ENCODE measurements at places on chromosomes 7 and 10.
A peak's percentile ranks its signal among the peaks of the same experiment; 100 is the strongest.

GRCh38 chr7:154682003-154682402 lies 320.9 kb downstream of the PAXIP1 start:
- DNase-seq: no peak

DNA sequence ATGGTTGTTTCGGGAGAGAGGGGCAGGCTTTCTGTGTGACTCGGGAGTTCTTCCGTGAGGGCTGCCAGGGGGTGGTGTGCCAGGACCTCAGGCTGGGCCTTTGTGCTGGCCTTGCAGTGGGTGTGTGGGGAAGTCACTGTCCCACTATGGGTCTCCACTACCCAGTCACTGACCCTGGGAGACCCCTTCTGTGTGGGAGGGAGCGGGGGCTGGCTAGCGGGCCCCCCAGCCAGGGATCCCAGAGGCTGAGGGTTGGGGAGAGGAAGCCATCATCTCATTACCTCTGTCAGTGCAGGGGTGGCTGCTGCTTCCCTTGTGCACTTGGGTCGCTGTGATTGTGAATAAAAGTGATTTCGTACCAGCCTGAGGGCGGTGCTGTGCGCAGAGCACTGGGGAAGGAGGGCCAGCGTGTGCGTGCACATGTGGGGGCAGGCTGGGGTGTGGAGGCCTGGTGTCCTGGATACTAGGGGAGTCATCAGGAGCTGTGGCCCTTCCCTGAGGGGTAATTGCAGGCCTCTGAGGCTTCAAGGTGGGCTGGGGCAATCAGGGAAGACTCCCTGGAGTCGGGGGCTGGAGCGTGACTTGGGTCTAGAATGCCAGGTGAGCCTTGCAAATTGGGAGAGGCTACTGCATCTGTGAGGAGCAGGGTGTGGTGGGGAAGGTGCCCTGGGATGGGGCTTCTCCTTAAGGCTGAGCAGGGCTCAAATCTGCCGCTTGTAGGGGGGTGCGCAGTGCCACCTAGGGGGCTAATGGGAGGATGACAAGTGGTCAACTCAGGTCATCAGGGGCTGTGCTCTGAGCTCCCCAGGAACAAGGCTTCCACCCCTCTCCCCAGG lies 98.9 kb downstream of the NEURL1 start:
- DNase-seq: peak; percentile 24

- no peak for DNase-seq
Measured at GRCh38 chr7:68682910-68683309, 915.4 kb upstream of the AUTS2 start.

DNA sequence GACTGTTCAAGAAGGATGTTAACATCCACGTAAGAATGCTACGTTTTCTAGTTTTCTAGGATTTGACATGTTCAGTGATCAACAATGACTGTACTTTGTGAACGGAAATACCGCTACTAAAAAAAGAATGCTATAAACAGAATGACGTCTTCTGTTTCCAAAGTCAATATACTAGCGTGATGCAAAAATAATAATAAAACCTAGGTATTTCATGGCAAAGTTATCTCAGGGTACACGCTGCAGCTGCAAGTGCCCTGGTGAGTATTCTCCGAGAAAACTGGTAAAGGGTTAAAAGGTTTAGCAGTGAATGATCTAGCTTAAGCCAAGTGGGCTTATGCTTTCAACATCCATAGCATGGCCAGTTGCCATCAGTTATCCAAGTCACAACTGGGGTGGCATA lies 653.3 kb upstream of the PFKP start:
- DNase-seq: no peak

GRCh38 chr7:93245525-93246432 lies 13.6 kb downstream of the VPS50 start:
- peak; percentile 45 for DNase-seq

DNA sequence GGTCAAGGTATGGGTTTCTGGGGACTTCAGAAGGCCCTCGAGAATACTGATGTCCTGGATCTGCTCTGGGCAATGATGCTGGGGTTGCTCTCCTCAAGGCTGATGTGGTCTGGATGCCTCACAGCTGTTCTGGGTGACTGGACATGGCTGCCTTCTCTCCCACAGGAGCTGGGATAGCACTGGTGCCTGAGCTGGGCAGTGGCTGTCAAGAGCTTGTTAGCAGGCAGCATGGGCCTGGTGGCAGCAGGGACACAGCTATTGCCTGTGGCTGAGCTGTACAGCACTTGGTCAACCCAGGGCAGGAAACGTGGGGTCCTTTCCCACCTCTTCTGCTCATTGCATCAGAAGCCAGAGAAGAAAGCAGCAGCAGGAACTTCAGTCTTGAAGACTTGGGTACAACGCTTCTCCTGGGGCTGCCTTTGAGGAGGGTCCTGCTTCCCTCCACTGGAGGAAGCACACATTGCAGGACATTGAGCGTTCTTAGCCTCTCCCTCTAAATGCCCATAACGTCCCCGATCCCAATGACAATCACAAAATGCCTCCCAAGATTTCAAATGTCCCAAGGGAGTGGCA lies 13.0 kb downstream of the ADCYAP1R1 start:
- DNase-seq: no peak

GRCh38 chr7:134513169-134513752 lies 14.1 kb upstream of the AKR1B10 start:
- peak; percentile 21 for DNase-seq

GRCh38 chr10:2856598-2856997 lies 210.8 kb upstream of the PFKP start:
- DNase-seq: no peak

GRCh38 chr7:35519971-35520809 lies 174.7 kb downstream of the HERPUD2 start:
- DNase-seq: peak; percentile 57

- DNase-seq: peak; percentile 50
Measured at GRCh38 chr7:141533149-141533949, 17.9 kb upstream of the AGK start.

DNA sequence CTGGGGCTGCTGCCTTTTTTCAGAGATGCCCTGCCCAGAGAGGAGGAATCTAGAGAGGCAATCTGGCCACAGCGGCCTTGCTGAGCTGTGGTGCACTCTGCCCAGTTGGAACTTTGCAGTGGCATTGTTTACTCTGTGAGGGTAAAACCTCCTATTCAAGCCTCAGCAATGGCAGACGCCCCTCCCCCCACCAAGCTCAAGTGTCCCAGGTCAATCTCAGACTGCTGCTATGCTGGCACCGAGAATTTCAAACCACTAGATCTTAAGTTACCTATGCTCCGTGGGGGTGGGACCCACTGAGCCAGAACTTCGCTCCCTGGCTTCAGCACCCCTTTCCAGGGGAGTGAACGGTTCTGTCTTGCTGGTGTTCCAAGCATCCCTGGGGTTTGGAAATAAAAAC lies 77.2 kb downstream of the EXOC4 start:
- no peak for DNase-seq

- DNase-seq: no peak
Measured at GRCh38 chr7:130559184-130559583, 67.3 kb downstream of the MEST start.

DNA sequence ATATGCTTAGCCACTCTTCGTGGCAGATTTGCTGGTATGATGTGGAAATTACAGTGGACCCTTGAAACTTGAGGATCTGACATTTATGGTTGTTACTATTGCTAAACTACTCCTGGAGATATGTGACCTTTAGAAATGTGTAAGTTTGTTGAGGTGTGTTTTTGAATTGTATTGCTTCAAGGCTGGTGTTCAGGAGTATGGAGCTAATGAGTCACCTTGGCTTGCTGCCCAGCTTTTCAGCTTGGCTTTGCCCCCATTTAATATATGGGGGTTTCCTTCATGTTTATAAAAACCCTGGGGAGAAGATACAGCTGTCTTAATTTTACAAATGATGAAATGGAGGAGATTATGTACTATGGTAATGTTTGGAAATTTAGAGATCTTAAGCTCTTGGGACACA lies 11.6 kb downstream of the HBP1 start:
- peak; percentile 55 for DNase-seq

GRCh38 chr7:151152643-151153513 lies 14.6 kb downstream of the GBX1 start:
- DNase-seq: no peak

- DNase-seq: no peak
Measured at GRCh38 chr7:80835251-80835650, 83.6 kb downstream of the SEMA3C start.

GRCh38 chr7:138974675-138975292 lies 6.4 kb downstream of the KIAA1549 start:
- no peak for DNase-seq

GRCh38 chr10:48604039-48604990 lies 558 bp downstream of the ARHGAP22 start:
- DNase-seq: no peak

DNA sequence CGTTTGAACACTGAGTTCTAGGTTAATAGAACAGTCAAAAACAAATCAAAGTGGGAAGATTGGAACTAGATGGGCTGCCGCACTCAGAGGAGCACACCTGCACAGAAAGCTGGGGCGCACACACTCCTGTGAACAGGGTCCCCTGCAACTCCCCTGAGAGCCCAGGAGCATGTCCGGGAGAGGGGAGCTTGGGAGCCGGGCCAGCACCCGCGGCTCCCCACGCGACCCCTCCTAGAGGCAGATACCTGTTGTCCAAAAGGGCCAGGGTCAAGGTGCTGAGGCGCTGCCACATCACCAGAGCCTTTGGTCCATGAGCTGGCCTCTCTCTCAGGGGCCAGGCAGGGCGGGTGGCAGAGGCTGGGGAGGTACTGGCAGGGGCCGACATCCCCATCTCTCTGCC lies 5.6 kb downstream of the NKX6-2 start:
- DNase-seq: no peak

GRCh38 chr10:43121444-43121843 lies 16.8 kb upstream of the CSGALNACT2 start:
- DNase-seq: no peak

DNA sequence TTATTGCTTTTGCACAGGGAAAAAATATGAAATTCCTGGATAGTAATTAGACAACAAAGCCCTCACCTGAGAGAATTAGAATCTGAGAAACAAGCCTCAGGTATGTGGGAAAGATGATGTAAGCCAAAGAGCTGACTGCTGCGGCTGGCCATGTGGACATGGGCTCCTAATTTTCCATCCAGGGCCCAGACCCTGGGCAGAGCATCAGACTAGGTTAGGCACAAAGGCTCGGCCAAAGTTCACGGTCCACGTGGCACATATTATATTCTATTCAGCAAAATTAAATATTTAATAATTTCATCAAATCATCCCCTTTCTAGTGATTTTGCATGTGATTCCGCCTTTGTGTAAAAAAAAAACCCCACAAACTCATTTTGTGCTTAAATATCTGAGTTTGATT lies 5.1 kb downstream of the CYP3A4 start:
- DNase-seq: no peak

DNA sequence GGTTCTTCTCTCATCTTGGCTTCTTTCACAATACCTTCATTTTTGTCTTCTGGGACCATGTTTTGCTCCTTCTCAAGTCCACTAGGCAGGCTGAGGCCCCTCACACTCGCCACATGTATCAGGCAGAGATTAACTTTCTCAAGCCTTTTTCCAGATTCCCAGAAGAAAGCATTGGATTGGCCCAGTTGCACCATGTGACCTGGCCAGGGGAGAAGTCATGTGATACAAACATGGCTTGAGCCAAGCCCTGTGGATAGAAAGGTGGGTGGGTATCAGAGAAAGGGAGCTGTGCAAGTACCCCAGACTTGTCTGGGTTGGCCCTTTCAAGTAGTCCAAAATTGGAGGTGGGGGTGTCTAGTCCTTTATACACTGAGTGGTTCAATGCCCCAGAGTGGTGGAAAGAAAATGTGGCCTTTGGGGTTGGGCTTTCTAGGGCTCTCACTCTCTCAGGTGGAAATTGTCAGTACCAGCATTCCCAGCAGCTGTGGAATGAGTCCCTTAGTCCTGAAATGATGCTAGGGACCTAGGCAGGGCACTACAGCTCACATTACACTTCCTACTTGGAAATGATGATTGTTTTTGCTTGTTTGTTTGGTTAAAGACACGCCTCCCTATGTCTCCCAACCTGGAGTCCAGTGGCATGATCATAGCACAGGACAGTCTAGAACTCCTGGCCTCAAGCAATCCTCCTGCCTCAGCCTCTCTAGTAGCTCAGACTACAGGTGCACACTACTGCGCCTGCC lies 36.9 kb upstream of the C10orf67 start:
- no peak for DNase-seq

DNA sequence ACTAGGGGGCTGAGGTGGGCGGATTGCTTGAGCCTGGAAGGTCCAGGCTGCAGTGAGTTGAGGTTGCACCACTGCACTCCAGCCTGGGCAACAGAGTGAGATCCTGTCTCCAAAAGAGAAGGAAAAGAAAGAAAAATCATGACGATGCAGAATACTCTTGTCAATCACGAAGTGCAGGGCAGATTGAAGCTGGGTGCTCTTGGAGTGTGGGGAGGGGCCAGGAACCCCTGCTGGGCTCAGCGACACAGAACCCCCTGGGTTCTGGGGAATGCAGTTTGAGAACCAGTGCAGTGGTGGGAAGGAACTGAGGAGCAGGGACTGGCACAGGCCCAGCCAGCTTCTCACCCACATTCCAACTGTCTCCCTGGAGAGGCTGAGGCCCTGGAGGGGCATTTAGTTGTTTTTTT lies 10.8 kb upstream of the INTS1 start:
- no peak for DNase-seq

GRCh38 chr10:44326474-44327030 lies 58.3 kb downstream of the CXCL12 start:
- DNase-seq: no peak

DNA sequence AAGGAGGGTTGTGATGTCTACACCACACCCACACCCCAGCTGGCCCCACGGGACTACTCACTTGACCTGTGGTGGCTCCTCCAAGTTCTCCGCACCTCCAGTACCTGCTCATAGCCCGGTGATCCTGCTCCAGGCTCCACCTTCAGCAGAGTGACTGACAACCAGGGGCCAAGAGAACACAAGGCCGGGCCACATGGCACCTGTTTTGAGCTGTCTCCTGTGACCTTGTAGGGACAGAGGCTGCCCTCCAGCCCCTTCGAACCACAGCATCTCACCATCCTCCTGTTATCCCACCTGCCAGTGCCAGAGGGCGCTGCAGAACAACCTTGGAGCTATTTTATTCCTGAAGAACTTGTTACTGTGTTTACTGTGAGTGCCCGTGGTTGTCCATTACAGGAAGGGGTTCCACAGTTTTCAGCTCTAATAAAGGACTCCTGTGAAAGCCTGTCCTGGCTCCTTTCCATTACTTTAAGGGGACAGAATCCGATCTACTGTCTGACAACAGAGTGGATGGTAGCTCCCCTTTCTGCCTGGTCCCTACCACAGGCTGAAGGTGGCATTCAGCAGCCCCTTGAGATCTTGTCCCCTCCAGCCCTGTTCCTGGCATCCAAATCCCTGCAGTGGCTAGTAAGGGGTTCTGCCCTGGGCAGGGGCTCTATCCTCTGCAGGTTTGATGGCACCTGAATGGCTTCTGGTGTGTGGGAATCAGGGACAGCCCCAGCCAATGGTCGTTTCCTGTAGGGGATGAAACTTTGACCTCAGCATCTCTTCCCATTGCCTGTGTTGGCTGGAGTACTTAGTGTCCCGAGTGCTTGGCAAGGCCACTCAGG lies 50.8 kb downstream of the C10orf120 start:
- DNase-seq: peak; percentile 10

Measured in CD4-positive, alpha-beta T cell treated with Interleukin-15 for 4 hours (primary cell).